ENCODE measurements at places on chromosomes 6 and 20.
A peak's percentile ranks its signal among the peaks of the same experiment; 100 is the strongest.

DNA sequence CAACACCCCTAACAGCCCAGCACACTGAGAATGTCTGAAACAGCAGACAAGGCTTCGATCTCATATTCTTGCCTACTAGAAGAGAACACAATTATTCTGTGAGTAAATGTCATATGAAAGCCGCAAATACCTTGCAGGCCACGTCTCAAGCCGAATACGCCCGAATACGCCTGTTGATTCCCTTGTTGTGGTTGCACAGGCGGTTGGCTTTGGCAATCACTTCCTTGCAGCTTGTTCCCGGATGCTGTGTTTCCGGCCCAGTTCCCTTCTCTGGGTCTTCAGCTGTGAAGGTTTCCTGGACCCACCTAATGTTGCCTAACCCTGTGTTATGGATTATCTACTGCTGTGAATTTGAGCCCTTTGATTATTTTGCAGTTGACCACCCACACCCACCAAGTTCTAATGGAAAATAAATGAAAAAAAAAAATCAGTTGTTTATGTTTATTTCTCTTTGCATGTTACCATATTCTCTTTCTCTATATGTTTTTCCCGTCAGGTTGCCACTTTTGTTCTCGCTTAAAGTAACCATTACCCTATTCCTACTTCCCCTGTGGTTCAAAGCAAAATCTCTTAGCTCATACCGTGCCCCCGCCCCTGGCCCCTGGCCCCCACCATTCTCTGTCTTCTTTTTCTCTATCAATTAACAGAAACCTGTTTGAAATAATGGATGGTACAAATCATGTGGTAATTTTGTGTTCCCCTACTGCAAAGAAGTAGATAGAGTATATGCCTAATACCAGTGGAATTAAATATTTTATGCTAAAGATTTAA is 172.4 kb downstream of the ADGB start:
- DNase-seq: no peak

DNA sequence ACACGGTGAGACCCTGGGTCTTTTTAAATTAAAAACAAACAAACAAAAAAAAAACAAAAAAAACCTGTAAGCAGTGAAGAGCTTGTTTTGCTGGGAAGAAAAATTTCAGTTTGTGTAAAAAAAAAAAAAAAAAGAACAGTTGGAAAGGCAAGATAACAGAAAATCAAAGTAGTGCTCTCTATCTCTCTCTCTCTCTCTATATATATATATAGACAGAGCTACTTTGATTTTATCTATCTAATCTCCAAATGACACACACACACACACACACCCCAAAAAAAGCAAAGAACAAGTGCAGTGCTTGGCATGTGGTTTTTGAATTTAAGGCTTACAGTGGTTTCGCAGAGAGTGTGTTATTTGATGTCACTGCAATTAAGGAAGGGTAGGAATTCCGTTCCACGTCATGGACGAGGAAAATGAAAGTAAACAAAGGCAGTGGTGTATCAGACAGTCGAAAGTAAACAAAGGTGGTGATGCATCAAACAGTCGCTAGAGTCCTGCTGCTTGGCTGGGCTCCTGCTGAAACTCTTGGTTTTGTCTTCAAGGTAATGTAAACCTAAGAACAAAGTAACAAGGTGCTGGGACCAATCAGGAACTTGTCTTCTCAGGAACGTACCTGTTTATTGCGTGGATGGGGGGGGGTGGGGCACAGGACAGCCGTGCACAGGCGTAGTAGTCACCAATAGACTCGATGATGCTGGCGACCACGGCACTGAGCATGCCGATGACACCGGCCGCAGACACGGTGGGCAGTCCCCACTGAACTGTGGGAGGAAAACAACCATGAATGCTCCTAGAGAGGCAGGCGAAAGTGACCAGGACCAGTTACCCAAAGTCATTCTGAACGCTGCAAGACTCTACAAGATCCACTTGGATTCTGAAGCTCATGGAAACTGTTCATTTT is 131.8 kb downstream of the SLC23A2 start:
- no peak for DNase-seq

GRCh38 chr6:90544081-90544480 is 42.8 kb downstream of the MAP3K7 start:
- DNase-seq: no peak

DNA sequence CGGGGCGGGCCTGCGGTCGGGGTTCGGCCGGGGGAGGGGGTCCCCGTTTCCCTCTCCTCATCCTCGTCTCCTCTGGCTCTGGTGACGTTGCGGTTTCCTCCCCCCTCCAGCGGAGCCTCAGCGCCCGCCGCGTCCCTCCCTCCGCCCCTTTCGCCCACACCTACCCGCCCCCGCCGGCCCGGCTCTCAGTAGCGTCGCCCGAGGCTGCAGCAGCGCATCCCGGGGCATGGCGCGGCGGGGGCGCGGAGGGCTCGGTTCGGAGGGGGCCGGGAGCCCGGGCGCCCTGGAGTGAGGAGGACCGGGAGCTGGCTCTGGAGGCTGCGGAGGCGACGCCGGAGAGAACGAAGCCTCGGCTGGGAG is at the start of gene DSE:
Gene DSE (plus strand): TSS at position 188 of the 360 bp plus-strand sequence. CDS start 28,304 bp downstream, outside the sequence.
- DNase-seq: peak; percentile 26

- peak; percentile 69 for DNase-seq
Measured at GRCh38 chr6:134640975-134641429, 308.9 kb downstream of the ALDH8A1 start.

GRCh38 chr6:142462260-142462659 is 160.5 kb downstream of the ADGRG6 start:
- DNase-seq: no peak

GRCh38 chr6:135305684-135306083 is 124.6 kb downstream of the MYB start:
- DNase-seq: no peak

GRCh38 chr20:16520154-16520553 is 53.1 kb downstream of the KIF16B start:
- no peak for DNase-seq

GRCh38 chr6:57822896-57823358 is 505.5 kb downstream of the PRIM2 start:
- DNase-seq: no peak

All from central memory CD8-positive, alpha-beta T cell (primary cell).